ENCODE measurements at places on chromosomes 11 and 22.

DNA sequence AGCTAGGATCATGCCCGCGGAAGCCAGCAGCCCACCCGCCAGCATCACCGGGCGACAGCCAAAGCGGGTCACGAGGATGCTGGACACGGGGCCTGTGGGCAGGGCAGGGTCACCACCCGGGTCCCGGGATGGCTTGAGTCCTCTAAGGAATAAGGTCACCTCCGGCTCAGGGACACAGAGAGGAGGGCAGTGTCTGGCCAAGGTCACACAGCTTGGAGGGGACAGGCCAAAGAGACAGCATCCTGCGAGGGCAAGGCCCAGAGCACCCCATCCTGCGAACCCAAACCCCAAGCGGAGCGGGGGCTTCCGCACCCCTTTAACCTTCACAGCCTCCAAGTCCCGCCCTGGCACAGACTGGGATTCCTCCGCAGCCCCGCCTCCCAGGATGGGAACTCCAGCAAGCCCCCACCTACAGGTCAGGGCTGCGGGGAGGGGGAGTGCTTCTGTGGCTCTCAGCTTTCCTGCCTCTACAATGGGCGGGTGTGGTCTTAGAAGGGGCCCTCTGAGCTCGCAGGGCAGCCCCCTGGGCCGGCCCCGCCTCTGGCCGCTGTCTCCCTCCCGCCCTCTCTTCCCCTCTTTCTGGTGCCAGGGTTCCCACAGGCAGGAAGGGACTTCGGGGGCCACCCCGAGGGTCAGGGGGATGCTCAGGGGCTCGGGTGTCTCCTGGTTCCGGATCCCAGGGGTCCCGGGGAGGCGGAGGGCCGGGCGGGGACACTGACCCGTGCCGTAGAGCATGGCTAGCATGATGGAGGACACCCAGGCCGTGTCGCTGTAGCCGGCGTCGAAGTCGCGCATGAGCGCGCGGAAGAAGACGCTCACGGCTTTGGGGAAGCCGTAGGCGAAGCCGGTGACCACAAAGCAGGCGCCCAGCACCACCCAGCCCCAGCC lies 1.8 kb downstream of the SLC16A8 start:
- no peak for DNase-seq

DNA sequence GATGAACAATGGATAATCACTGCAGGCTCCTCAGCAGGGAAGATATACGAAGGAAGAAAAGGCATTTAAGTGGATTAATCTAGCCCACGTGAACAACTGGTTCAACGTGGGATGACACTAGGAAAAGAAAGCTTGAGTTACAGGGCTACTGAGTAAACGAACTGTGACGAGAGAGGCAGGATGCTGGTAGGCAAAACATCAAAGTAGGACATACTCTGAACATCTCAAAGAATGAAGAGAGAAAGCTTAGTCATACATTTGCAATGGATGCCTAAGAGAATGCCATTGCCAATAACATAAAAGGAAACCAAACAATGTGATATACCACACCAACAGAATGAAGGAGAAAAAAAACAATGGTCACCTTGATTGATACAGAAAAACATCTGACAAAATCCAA lies 12.9 kb downstream of the USP28 start:
- DNase-seq: no peak

- DNase-seq: no peak
Observed at GRCh38 chr11:131622193-131622592, 251.8 kb downstream of the NTM start.

- no peak for DNase-seq
Observed at GRCh38 chr22:25874327-25874726, 132.3 kb downstream of the MYO18B start.

DNA sequence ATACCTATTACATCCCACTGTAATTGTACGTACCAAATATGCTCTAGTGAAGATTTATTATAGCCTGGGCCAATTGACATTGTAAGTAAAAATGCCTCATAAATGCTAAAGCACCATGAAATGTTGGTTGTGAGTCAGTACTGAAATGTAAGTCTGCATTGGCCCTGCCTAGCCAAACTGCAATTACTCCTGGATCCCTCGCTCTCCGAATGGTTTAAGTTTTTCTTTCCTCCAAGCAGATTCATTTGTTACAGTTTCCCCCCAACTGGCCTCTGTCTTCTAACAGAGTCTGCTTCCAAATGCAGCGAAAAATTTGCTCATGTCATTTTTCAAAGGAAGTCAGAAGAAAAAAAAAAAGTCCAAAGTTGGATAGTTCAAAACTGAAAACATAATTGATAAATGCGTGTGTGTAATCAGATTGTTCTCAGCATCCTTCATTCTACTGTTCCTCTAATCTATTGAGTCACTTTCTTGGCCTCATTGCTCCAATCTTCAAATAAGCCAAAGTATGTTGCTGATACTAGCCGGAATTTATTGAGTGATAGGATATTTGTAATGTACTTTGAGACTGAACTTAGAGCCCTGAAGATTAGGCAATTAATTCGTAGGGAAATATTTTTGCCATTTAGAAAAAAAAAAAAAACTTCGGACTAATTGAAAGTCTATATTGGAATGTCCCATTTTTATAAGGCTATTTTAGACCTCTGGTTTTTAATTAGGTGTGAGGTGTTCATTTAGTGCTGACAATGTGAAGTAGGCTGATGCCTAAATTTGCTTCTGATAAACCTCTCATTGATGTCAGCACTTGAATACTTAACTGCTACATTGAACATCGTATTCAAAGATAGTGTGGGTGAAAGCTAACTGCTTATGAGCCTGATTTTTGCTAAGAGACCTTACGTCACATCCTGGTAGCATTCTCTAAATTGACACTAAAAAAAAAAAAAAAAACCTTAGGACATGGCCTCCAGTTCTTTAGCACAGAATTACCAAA lies 93.4 kb downstream of the WT1 start:
- DNase-seq: no peak

GRCh38 chr11:115577701-115578100 lies 73.5 kb upstream of the CADM1 start:
- no peak for DNase-seq

GRCh38 chr22:46042786-46043185 lies 65.8 kb upstream of the WNT7B start:
- no peak for DNase-seq

DNA sequence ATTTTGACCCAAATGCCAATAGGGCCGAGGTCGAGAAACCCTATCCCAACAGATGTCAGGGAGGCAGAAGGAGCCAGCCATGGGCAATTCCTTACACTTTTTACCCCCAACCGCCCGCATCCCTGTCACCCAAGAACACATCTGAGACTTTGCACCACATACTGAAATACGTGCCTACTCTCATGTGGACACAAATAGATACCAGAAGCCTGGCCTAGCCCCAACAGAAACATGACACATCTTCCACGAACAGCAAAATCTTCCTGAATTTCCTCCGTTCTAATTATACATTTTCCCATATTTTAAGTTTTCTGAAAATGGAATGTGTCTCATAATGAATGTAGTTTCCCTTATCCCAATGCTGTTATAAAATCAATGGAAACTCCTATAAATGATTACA lies 64.7 kb downstream of the SLC1A2 start:
- no peak for DNase-seq

DNA sequence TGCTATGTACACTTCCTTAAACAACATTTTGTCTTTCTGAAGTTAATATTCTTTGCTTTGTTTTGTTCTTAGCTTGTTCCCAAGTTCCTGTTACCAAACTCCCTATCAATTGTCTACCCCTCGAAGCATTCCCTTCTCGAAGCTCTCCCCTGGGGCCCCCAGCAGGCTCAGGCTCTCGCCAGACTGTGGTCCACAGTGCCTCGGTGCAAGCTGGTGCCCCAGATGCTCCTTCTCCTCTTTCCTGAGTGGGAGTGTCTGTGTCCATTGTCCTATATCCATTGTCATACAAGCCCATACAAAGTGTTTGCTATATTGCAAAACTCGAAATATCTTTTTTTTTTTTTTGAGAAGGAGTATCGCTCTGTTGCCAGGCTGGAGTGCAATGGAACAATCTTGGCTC lies 51.7 kb upstream of the RTL6 start:
- no peak for DNase-seq

DNA sequence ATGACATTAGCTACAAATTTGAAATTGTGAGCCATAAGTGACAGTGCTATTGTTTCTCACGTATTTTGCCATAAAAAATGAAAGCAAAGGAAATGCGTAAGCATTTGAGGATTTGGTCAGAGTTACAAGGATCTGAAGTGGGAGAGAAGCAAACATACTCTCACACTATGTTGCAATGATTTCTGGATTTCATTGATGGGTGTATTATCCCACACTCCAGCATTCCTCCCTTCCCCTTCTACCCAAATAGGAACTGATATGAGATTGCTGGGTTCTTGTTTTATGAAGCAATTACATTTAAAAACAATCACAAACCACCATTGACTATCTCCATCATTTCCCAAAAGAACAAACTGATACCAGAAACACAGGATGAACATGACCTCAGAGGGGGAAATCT lies 314.0 kb upstream of the CTSC start:
- DNase-seq: no peak

DNA sequence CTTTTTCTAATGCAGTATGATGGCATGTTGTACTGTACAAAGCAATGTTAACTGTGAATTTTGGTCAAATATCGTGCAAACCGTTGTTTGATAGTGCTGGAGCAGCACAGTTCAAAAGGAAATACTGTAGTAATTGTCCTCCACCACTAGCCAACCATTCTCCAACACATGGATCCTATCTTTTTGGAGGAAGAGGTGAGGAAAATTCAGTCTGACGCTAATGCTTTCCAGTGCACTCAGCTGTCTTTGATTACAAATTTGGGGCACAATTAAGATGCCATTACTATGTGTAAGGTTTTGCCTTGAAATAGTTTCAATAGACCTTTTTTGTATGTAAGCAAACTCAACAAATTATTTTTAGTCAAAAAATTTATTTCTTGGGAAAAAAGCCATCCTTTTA lies 240.5 kb upstream of the CCDC179 start:
- no peak for DNase-seq

- DNase-seq: no peak
Observed at GRCh38 chr11:22730319-22730718, 63.9 kb downstream of the GAS2 start.

DNA sequence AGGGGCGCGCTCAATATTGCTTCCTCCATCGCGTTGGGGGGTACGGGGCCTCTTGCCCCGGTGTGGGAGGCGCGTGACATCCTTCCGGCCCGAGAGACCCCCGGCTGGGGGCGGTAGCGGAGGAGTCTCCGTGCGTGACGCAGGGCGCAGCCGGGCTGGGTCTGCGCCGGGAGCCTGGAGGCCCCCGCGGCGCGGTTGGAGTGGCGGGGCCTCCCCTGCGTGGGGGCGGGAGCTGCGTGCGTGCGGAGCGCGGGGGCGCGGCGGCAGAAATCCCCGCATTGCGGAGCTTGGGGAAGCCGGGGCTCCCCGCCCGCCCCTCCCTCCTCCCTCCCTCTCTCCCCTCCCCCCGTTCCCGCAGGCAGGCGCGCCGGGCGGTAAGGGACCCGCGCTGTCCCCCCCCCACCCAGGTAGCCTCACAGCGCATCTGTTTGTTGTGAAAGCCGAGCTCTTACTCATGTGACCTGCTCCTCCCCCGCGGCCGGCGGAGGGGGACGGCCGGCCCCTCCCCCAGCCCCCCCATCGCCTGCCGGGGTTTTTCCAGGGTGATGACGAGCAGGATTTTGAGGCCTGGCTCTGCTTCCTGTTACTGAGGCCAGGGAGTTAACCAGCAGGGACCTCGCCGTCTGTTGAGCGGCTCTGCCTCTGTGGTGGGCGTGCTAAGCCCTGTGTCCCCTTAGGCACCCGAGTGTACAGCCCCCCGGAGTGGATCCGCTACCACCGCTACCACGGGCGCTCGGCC lies 1.6 kb downstream of the PIM3 start:
- DNase-seq: peak; percentile 87

DNA sequence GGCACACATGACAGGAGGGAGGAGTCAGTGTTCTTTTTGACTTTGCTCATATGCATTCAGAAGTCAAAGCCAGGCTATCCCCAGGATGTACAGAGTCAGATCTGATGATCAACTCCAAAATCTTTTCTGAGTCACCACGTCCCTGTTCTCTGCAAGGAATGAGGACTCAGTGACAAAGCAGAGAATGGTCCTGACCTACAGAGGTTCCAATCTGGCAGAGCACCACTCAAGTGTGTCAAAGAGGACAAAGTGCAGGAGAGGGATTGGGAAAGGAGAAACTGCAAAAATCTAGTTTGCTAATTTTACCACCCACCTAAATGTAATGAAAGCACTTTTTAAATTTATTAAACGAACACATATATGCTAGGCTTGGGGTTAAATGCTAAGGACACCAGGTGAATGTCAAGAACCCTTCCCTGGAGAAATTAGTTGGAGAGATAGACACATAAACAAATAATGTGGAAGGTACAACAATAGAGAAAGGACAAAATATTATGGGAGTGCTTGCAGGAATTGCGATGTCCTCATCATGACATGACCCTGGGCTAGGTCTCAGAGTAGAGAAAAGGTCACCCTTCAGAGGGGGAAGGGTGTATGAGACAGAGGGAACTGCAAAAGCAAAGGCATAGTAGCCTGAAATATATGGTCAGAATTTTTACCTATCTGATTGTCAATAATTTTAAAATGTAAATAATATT lies 56.3 kb downstream of the MTNR1B start:
- DNase-seq: peak; percentile 49

- no peak for DNase-seq
Observed at GRCh38 chr11:36352922-36353321, 56.8 kb downstream of the PRR5L start.

DNA sequence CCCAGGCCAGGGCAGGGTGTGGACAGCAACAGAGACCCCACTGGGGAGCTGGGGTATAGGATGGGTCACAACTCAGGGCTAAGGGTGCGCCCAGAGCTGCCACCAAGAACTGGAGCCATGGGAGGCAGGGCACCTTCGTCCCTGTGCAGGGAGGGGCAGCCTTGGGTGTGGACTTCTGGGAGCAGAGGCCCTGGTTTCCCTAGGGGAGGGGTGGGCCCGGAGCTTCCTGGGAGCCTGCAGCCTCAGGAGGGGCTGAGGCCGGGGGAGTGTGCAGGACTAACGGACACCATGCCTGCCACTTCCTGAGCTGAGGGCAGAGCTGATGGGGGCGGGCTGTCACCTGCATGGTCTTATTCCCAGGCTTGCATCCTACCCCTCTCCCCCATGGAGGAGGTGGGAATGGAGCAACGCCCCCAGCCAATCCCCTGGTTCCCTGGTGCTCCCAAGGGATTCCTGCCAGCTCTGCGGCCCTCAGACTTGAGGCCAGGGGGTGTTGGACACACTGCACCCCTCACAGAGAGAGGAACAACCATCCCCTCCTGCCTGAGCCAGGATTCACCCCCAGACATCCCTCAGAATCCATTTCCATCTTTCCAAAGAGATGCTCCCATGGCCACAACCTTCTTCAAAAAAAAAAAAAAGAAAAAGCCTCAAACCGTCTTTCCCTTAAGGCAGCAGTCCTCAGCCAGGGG lies 225.7 kb downstream of the CTTN start:
- DNase-seq: no peak

GRCh38 chr22:19397734-19398104 lies 33.8 kb downstream of the HIRA start:
- DNase-seq: no peak

GRCh38 chr22:23569716-23570115 lies 10.4 kb downstream of the IGLL1 start:
- no peak for DNase-seq
